Activated T-cell treated with anti-CD3 and anti-CD28 coated beads, Interleukin-2, amount 50 U/mL, for 1 hour (primary cell): ENCODE measurements at places on chromosomes 16 and 17.

GRCh38 chr17:83126275-83126811 is 46.9 kb downstream of the METRNL start:
- DNase-seq: no peak

GRCh38 chr17:59479141-59479540 is 86.3 kb upstream of the DHX40 start:
- no peak for DNase-seq

DNA sequence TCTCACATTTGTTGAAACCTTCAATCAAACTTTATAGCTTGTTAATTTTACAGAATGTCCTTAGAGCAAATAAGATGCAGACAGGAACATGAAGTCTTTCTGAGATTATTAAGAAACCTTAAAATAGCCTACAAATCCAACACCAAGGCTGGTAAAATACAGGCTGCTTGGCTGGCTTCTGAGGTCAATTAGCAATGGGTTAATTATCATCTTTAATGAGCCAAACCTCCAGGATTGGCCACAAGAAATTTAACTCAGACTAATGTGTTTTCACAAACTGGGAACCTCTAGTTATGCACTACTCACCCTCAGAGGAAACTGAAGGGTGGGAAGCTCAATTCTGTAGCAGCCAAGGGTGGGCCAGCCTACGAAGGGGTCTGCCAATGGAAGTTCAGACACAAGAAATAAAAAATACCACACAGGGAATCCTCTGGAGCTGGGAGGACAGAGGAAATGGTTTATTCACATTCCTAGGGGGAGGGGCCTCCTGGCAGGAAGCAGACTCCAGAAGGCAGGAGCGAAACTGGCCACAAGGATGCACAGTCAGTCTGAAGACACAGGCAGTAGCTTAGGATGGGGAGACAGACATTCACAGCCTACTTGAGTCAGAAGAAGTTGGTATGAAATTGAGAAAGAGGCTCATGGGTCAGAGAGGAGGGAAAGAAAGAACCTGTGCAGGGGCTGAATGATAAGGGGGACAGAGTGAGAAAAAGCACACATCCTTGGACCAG is 36.1 kb downstream of the HIC1 start:
- DNase-seq: no peak

DNA sequence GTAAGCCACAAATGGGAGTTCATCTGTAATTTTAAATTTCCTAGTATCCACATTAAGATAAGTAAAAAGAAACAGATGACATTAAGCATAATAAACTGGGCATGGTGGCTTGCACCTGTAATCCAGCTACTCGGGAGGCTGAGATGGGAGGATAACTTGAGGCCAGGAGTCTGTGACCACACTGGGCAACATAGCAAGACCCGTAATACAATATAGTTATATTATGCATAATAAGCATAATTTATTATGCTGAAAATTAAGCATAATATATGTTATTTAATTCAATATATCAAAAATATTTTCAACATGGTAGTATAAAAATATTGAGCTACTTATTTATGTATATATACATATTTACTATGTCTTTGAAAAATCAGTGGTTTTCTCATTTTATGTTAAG is 48.2 kb downstream of the RNF135 start:
- DNase-seq: no peak
